GM23248 (cell line): ENCODE measurements at places on chromosomes 2 and 18.

- no peak for DNase-seq
Measured at GRCh38 chr2:203033395-203033794, 18.7 kb downstream of the NBEAL1 start.

- no peak for DNase-seq
Measured at GRCh38 chr18:35062408-35062807, 21.2 kb downstream of the MAPRE2 start.

- DNase-seq, result no peak
Measured at GRCh38 chr2:209661286-209661894, 110.2 kb upstream of the UNC80 start.

- DNase-seq, result peak; percentile 16
Measured at GRCh38 chr2:10982931-10983701, 71.4 kb downstream of the KCNF1 start.

DNA sequence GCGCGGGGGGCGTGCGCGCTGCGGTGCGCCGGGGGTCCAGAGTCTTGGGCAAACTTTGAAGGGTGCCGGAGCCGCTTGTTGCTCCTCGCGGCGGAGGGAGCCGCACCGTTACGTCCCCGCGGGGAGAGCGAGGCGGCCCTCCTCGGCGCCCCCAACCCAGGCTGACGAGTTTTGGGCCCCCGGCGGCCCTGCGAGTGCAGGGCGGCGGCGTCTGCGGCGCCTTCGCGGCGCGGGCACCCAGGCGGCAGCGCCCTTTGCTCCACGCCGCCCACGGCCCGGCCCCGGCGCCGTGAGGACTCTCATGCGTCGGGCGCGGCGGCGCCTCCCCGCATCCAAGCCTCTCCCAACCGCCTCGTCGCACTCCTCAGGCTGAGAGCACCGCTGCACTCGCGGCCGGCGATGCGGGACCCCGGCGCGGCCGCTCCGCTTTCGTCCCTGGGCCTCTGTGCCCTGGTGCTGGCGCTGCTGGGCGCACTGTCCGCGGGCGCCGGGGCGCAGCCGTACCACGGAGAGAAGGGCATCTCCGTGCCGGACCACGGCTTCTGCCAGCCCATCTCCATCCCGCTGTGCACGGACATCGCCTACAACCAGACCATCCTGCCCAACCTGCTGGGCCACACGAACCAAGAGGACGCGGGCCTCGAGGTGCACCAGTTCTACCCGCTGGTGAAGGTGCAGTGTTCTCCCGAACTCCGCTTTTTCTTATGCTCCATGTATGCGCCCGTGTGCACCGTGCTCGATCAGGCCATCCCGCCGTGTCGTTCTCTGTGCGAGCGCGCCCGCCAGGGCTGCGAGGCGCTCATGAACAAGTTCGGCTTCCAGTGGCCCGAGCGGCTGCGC, 814 bp downstream of the FZD7 start:
- DNase-seq, result peak; percentile 83

DNA sequence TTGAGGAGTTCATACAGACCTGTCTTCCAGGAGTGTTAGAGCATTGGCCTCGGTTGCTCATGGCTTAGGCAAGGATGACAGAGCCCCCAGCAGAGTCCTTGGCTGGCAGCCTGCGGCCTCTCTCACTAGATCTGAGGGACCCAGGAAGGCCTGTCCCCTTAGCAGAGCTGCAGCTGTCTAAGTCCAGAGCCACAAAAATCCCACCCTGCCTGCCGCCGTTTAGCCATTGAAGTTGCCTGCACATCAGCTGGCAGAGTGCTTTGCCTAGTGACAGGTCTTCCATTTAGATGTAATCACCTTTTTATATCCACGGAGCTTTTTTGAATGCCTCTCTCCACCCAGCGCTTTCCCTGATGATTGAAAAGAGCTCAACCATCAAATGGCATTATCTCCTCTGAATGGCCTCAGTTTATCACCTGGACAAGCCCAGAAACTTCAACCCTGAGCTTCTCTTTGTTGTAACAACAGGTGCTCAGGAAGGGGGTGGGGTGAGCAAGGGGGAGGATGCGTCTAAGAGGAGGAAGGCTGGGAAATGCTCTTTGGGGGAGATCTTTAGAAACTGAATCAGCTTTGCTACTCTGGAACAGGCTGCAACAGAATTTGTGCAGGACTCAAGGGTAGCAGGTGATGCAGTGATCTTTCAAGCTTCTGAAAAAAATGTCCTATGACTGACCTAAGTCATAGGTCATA, 71.9 kb downstream of the TNP1 start:
- DNase-seq, result no peak

DNA sequence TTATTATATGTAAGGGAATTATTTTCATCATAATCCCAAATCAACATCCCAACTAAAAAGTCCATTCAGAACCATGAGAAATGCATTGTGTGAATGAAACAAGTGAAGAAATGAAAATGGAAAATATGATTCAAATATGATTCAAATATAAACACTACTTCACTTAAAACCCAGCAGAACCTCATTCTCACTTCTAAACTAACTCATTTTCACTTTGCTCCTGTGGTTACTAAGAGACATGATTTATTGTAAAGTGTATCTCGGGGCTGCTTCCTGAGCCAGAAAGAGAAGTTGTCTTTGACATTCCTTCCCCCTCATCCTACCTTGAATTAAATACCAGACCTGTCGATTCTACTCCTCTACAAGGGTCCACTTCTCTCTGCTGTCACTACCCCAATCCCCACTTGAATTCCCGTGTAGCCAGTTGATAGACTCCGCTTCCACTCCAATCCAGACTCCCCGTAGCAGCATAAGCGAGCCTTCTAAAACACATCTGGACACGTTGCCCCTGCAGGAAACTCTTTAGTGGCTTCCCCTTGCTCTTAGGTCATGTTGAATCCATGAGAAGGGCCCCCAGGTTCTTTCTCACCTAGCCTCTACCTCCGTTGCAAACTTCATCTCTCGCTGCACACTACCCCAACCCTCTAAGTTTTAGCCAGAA, 697.0 kb upstream of the ID2 start:
- DNase-seq, result no peak

- DNase-seq, result peak; percentile 3
Measured at GRCh38 chr2:142603759-142604158, 273.7 kb upstream of the KYNU start.

DNA sequence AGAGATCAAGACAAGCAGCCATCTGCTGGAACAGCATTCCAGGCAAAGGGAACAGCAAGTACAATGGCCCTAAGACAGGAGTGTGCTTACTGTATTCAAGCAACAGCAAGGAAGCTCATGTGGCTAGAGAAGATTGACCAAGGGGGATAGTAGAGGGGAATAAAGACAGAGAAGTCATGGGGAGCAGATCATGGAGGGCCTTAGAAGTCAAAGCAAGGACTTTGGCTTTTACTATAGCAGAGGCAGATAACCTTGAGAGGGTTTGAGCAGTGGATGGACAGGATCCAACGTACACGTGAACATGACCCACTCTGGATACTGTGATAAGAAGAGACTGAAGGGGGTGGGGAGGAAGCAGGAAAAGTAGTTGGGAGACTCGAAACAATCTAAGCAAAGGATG, 26.9 kb downstream of the SP5 start:
- DNase-seq, result no peak

GRCh38 chr2:10504994-10505820, 57.1 kb upstream of the ODC1 start:
- DNase-seq, result no peak

GRCh38 chr18:12947285-12948049, at the start of gene SEH1L:
Gene SEH1L (plus strand): TSS chr18:12948011. CDS start chr18:12948122, 111 bp downstream.
- DNase-seq, result peak; percentile 100

GRCh38 chr2:216508229-216508628, 9.6 kb downstream of the RPL37A start:
- no peak for DNase-seq
